Epithelial cell of proximal tubule (primary cell): ENCODE measurements at places on chromosomes 16 and 17. TPM values are rescaled to one million over a fixed set of nuclear protein-coding genes. Genes with fewer than 3 reads are reported as not detected.

DNA sequence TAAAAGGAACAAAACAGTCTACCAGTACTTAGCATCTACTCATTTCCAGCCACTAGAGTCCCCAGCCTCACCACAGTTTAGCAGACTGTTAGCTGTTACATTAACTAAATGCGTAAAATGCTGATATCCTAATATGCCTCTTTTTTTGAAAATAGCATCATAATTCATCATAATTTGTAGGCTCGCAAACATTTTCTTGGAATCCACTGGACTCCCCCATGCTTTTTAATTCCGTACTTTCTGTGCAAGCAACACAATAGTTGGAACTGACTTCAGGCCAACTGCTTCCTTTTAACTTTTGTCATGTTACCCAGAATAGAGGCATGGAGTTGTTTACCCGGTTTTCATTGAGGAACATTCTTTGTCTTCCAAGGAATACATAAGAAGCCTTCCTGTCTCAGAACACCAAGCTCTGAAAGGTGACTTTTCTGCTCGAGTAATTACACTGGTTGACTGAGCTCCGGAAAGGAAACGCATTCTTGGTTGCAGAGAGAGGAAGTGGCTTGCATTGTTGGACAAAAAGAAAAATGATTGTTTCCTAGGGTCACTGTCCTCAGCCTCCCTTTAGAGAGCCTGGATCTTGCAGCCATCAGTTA is 30.9 kb upstream of the SEC14L1 start:
- peak; percentile 88 for DNase-seq

GRCh38 chr17:55601874-55602364 is 90.7 kb upstream of the SMIM36 start:
- DNase-seq, result no peak

- no peak for DNase-seq
Observed at GRCh38 chr16:20674684-20675487, 22.6 kb downstream of the ACSM1 start.

GRCh38 chr17:45234641-45235415 is 13.1 kb downstream of the FMNL1 start:
- DNase-seq, result no peak

GRCh38 chr16:52976539-52977167 is 76.0 kb downstream of the CHD9NB start:
- no peak for DNase-seq

GRCh38 chr17:11292491-11292890 is 51.5 kb downstream of the SHISA6 start:
- no peak for DNase-seq

DNA sequence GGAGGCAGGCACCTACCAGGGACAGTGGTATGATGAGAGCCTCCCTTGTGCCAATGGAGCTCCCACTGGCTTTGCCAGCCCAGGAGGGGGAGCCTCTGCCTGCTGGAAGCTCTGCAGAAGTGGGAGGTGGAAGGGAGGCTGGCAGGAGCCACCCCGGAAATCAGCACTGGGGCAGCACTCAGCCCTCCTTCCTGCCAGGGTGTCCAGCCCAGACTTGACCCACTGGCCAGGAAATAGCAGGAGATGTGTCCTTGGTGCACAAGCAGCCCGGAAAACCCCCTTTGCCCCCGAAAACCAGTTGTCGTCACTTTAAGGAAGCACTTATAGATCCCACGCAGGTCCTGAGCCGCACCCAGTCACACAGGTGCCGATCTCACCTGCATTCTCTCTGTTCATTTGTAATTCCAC is 49.3 kb upstream of the CACNG4 start:
- DNase-seq, result no peak

- DNase-seq, result no peak
Observed at GRCh38 chr17:44221862-44222111, 2.3 kb upstream of the UBTF start.

GRCh38 chr16:28175715-28176114 is 36.0 kb downstream of the XPO6 start:
- DNase-seq, result no peak

GRCh38 chr17:20281860-20282259 is 185.5 kb downstream of the LGALS9B start:
- no peak for DNase-seq

DNA sequence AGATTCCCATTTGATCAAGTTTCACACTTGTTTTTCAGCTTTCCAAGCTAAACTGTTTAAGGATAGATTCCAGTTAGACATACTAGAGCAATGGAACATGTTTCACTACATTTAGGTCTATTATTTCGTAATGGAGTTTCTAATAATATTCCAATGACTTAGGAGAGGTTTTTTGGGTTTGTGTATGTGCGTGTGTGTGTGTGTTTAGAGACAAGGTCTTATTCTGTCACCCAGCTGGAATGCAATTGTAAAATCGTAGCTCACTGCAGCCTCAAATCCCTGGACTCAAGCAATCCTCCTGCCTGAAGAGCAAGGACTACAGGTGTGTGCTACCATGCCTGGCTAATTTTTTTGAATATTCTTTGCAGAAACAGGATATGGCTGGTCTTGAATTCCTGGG is 426.3 kb downstream of the ZFHX3 start:
- DNase-seq, result no peak

GRCh38 chr17:3683054-3683511 is 12.9 kb downstream of the P2RX5 start:
- no peak for DNase-seq

- DNase-seq, result no peak
Observed at GRCh38 chr17:2795441-2796163, 636 bp upstream of the RAP1GAP2 start.

DNA sequence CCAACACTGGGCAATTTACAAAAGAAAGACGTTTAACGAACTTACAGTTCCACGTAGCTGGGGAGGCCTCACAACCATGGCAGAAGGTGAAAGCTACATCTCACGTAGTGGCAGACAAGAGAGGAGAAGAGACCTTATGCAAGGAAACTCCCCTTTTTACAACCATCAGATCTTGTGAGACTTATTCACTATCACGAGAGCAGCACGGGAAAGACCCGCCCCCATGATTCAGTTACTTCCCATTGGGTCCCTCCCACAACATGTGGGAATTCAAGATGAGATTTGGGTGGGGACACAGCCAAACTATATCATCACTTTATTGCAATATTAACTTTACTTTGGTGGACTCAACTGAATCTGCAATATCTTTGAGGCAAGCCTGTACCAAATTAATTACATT is 11.9 kb upstream of the ENGASE start:
- DNase-seq, result no peak

- peak; percentile 91 for DNase-seq
Observed at GRCh38 chr16:66660422-66661209, 35.9 kb downstream of the CMTM4 start.

DNA sequence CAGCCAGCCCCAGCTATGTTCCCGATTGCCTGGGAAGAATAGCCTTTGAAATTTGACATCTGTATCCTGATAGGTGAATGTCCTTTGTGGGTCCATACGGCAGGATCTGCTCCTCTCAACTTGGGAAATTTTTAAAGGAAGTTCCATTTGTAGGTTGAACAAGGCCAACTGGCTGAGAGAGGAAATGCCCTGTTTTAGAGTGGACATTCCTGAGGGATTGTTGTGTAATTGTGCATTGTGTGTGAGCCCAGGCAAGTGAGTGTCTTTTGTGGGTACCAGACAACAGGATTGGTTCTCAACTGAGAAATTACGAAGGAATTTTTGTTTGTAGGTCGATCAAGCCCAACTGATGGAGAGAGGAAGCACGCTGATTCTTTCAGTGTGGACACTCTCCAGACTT is 2.6 kb upstream of the CPHXL2 start:
- no peak for DNase-seq

GRCh38 chr16:70685061-70685937 is 554 bp downstream of the MTSS2 start:
- DNase-seq, result no peak

DNA sequence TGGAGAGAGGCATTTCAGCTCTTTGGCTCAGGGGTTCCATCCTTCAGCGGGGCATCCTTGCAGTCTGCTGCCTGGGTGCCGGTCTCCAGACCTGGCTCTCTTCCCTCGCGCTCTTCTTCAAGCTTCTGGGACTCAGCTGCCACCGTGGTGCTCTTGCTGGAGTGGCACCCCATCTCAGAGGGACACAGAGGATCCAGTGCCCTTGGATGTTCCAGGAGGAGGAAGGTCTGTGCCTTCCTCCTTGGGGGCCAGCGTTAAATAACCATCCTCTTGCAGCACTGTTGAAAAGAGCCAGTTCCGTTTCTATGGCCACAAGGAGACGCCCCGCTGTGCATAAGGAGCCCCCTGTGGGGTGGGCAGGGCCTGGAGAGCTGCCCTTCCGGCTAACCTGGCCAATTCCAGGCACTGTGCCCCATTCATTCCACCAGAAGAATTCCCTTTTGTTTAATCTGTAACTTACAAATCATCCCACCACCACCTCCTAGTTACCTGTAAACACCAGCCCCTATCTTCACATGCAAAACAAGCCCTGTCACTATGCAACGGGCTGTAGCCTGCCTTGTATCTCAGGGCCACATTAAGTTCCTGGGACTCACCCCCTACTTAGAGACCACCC is 8.6 kb downstream of the CHD9NB start:
- DNase-seq, result peak; percentile 72

GRCh38 chr16:13997933-13998332 is 73.2 kb upstream of the MRTFB start:
- peak; percentile 83 for DNase-seq

- no peak for DNase-seq
Observed at GRCh38 chr17:49588726-49589576, 13.3 kb downstream of the NXPH3 start.

DNA sequence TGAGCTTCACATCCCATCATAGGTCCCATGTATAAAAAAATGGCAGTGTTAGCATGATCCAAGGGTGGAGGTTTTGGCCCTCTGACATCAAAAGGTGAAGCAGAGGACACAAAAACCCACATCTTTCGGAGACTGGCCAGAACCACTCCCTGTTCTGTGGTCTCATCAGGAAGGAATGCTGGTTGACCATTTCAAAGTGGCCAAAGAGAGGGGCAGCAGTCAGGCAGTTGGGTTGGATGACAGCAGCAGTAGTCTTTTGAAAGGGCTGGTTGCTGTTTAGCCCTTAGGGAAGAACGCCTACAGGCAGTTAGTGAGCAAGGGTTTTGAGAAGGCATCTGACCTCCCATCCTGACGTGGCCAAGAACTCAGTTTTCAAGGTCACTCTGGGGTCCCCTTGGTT is 40.5 kb downstream of the LCMT1 start:
- no peak for DNase-seq

DNA sequence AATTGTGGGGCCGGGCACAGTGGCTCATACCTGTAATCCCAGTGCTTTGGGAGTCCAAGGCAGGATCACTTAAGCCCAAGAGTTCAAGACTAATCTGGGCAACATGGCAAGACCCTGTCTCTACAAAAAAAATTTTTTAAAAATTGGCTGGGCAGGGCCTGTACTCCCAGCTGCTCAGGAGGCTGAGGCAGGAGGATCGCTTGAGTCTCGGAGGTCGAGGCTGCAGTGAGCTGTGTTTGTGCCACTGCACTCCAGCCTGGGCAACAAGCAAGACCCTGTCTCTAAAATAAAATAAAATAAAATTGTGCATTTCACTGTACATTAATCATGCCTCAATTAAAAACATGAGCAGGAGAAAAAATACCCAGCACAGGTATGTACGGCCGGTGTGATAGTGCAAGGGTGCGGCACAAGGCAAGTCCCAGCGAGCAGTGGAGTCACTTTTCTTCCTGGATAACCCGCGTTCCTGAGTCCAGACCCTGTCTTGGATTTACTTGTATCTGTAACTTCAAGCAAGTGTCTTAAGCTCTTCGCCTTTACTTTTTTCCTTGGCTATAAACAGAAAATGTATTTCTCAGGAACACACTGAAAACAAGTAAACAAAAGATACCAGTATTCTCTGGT is 11.4 kb downstream of the ZDHHC7 start:
- DNase-seq, result no peak

- no peak for DNase-seq
Observed at GRCh38 chr17:57724026-57724728, 20.9 kb downstream of the CCDC182 start.

DNA sequence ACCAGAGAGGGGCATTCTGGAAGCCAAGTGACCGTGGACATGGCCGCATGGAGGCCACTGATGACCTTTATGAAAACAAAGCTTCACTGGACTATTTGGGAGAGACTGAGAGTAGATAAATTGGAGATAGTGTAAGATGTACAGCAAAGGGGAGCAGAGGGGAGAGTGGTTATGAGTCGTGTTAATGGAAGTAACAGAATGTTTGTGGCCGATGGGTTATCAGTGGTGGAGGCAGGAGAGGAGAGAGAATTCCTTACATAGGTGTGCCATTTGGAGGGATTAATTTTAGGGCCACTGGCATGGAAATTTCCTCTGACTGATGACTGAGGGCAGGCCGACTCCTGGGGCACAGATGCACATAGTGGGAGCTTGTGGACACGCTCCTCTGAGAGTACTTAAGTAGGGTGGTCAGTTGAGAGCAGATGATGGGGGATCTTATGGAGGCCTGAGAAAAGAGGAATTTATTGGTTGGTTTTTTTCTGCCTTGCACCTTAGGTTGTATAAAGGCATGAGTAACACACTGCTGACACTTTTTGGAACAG is 19.2 kb downstream of the PRPSAP2 start:
- DNase-seq, result no peak

GRCh38 chr16:60087530-60087929 is 1353.4 kb upstream of the GOT2 start:
- DNase-seq, result no peak

GRCh38 chr17:8801135-8801840 is 2.1 kb upstream of the MFSD6L start:
- DNase-seq, result no peak

GRCh38 chr16:7227229-7227721 is 105.4 kb upstream of the RBFOX1 start:
- no peak for DNase-seq

- DNase-seq, result no peak
Observed at GRCh38 chr17:80026359-80027042, 9.2 kb downstream of the TBC1D16 start.

GRCh38 chr17:77566151-77566550 is 392.4 kb upstream of the TNRC6C start:
- DNase-seq, result no peak

GRCh38 chr17:27413315-27413714 is 42.9 kb upstream of the KSR1 start:
- DNase-seq, result no peak

GRCh38 chr16:1832838-1833454 is 5.9 kb downstream of the FAHD1 start:
- no peak for DNase-seq

DNA sequence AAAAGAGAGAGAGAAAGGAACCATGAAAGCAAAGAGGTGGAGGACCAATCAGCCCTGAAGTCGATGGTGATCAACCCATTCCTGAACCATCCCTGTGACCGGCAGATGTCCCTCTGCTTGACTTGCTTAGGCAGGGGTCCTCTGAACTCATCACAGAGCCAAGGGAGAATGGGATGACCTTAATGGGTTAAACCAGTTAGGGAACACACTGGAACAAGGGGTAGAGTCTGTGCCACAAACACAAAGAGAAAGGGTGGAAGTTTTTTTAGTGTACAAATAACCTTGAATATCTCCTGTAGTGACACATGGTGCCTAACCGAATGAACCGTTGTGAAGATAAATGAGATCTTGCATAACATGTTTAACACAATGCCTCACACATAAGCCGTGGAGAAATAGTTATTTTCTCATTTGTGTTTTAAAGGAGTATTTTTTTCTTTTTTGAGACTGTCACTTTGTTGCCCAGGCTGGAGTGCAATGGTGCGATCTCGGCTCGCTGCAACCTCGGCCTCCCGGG is 11.2 kb downstream of the NAA60 start:
- DNase-seq, result no peak

CYBC1 gene
- total RNA-seq, result 72.1 and 78.8 TPM in 2 replicates

VTN gene
- total RNA-seq, result not detected in 2 replicates

GJD3 gene
- total RNA-seq, result 0.58 TPM in 1 of 2 replicates, not detected in the other

SAMD14 gene
- total RNA-seq, result 2.9 and 11.5 TPM in 2 replicates

RANGRF gene
- total RNA-seq, result 36.5 and 37.8 TPM in 2 replicates

CANT1 gene
- 50.9 and 60.3 TPM in 2 replicates for total RNA-seq

ADAMTS18 gene
- under 0.01 and 0.98 TPM in 2 replicates for total RNA-seq

ZG16 gene
- total RNA-seq, result not detected in 2 replicates

ZACN gene
- not detected in 2 replicates for total RNA-seq

IL34 gene
- 0.86 TPM in 1 of 2 replicates, not detected in the other for total RNA-seq

THOC6 gene
- 19.0 and 24.2 TPM in 2 replicates for total RNA-seq
